Brain microvascular endothelial cell (primary cell): ENCODE measurements at places on chromosomes 11 and 22.

GRCh38 chr11:130531061-130531460 lies 82.6 kb downstream of the ADAMTS15 start:
- DNase-seq = no peak

DNA sequence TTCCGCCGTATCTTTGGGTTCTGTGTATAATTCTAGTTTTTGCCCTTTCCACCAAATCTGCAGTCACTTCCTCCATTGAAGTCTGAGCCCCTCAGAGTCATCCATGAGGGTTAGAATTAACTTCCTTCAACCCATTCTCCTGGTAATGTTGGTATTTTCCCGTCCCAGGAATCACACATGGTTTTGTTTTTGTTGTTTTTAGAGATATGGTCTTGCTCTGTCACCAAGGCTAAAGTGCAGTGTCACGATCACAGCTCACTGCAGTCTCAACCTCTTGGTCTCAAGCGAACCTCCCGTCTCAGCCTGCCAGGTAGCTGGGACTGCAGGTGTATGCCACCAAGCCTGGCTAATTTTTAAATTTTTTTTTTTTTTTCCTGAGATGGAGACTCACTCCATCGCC lies 18.7 kb downstream of the ZBED4 start:
- no peak for DNase-seq

GRCh38 chr22:49010070-49010863 lies 817.4 kb downstream of the BRD1 start:
- DNase-seq = no peak

GRCh38 chr11:119782739-119783072 lies 53.7 kb upstream of the NECTIN1 start:
- peak; percentile 60 for DNase-seq

- DNase-seq = no peak
These were observed 438.4 kb upstream of the CHORDC1 start for GRCh38 chr11:90661233-90661632.

DNA sequence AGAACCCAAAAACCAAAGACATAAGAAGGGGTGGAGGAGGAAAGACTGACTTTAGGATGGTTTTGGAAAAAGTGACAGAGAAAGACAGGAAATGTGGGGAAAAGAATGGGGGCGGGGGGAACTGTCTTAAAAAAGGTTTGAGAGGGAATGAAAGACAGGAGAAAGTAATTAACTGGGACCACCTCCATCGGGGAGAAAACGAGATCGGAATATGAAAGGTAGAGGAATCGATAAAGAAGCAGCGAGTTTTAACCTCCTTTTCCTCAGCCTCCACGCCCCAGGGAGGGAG lies 524 bp downstream of the MTMR2 start:
- DNase-seq = no peak

- no peak for DNase-seq
These were observed 35.0 kb downstream of the TPBGL start for GRCh38 chr11:75275581-75275980.

DNA sequence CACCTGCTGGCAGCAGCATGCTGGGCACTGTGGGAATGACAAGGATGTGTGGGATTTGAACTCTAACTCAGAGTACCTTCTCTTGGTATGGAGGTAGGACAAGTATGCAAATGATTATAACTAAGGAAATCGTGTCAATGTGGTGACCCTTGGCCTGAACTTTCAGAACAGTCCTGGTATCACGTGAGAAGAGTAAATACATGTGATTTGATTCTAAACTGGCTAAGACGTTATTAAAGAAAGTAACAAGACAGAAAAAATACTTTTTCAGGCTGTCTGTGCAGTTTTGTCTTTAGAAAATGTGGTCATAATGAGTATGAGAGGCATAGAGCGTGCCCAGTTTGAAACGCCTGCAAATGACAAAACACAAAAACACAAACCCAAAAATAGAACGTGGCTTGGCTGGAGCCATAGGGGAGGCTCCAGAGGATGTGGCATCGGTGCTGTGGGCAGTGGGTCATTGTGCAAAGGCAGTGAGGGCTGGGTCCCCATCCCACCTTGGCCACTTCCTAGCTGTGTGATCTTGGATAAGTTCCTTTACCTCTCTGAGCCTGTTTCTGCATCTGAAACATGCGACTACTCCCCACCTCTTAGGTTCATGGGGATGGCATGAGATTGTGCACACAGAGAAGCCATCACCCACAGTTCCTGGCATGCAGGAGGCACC lies 18.4 kb upstream of the IL2RB start:
- DNase-seq = no peak

DNA sequence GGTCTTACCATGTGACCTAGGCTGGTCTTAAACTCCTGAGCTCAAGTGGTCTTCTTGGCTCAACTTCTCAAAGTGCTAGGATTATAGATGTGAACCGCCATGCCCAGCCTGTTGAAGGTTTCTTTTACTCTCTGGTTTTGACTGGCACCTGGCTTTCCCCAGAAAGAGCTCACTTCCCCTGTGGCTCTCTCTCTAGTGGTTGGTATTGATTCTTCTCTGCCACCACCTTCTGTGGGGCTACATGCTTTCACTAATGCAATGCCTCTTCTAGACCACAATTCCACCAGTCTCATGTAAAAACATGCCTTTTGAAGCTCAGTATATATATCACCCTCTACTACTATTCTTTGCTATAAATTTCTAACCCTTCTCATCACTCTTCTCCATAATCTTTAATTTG lies 67.2 kb downstream of the CCDC83 start:
- DNase-seq = no peak

DNA sequence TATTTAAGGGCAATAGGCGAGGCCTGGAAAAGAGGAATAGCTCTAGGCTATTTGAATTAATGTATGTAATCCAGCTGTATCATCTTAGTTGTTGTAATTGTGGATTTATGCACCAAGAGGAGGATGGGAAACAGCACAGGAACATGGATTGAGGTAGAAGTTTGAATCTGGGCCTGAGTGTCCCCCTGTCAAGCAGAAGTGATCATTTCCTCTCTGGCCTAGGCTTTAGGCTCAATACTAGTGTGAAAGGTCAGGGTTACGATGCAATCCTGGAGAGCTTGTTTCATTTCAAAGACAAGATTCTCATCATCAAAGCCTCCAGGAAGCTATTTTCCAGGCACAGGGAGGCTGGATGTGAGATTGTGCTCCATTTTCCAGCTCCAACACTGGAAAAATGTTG lies 77.9 kb upstream of the HSD17B12 start:
- DNase-seq = no peak

DNA sequence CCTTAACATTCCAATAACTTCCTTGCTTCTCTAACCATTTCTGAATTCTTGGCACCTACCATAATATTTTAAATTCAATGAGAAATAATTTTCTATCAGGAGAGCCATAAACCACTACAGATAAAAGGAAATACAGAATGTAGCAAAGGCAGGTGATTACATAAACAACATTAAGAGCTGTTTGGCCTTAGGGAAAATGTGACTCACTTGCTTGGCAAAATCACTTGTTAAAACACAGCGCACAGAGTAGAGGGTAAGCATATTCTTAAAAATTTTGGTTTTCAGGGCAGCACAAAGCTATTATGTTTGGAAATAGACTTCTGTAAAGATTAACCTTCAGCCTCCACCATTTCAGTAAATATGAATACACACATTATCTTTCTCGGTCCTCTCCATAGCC lies 26.4 kb downstream of the IZUMO1R start:
- DNase-seq = no peak

GRCh38 chr11:112382561-112382960 lies 121.9 kb upstream of the PLET1 start:
- DNase-seq = no peak

GRCh38 chr11:66473608-66474515 lies 6.4 kb upstream of the DPP3 start:
- no peak for DNase-seq

DNA sequence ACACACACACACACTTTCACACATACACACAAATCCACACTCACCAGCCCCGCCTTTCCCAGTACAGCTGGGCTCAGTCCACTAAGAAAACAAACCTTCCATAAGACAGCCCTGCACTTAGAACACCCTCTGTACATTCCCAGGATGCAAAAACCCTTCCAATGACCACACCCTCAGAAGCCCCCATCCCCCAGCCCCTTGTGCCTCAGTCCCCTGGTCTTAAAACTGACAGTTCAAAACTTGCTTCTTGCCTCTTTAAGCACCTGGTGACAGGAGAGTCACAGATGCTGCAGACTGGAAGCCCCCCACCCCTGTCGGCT lies 23.0 kb downstream of the APLNR start:
- no peak for DNase-seq

- DNase-seq = no peak
These were observed 24.9 kb downstream of the DDX6 start for GRCh38 chr11:118766035-118766434.

DNA sequence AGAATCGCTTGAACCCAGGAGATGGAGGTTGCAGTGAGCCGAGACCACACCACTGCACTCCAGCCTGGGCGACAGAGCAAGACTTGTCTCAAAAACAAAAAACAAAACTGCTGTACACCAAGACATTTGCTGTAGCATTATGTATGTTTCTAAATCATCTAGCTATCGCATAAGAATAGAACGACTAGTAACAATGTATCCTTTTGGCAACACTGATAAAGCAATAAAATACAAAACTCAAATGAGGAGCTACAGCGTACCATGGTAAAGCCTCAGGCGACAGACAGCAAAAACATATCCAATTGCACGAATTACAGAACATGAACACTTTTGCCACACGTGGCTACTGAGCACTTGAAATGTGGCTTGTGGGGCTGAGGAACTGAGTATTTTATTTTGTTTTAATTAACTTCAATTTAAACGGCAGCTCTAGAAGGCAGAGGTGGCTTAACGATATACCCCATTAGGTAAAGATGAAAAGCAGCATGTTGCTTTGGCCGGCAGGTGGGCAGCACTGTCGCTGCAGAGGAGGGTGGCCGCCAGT lies 2.3 kb downstream of the TUBGCP6 start:
- no peak for DNase-seq

DNA sequence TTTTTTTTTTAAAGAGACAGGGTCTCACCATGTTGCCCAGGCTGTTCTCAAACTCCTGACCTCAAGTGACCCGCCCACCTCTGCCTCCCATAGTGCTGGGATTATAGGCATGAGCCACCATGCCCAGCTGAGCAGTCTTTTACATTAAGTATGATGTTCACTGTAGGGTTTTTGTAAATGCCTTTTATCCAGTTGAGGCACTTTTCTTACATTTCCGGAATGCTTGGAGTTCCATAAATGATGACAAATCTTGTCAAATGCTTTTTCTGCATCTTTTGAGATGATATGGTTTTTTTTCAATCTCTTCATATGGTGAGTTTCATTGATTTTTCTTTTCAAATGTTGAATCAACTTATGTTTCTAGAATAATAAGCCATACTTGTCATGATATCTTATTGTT lies 29.4 kb upstream of the CTTN start:
- no peak for DNase-seq

- DNase-seq = no peak
These were observed 2.6 kb upstream of the ATP5MGL start for GRCh38 chr22:42642806-42643633.

GRCh38 chr11:13355191-13355590 lies 77.6 kb downstream of the BMAL1 start:
- no peak for DNase-seq

GRCh38 chr11:73972187-73972586 lies 10.5 kb downstream of the UCP2 start:
- no peak for DNase-seq

DNA sequence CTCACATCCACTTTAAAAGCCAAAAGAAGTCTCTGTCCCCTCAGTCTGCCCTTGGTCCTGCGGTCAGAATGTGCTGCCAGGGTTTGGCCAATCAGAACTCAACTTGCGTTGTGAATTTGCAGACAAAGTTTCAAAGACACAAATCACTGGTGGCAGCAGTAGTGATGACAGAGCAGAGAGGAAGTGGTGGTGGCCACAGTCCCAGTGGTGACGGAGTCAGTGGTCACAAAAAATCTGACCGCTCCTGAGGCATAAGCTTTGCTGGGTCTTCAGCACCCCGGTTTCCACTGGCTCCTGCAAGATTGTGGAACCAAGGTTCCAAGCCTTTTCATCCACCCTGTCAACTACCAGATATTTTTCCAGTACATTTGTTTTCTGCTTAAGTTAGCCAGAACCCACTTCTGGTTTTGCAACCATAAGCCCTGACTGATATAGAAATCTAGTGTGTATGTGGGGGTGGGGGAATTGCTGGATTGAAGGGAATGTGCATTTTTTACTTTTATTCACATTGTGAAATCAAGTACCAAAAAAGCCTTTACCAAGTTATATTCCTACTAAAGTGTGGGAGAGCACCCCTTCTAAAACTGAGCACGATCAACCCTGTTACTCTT lies 112.3 kb downstream of the TMPRSS5 start:
- DNase-seq = no peak

DNA sequence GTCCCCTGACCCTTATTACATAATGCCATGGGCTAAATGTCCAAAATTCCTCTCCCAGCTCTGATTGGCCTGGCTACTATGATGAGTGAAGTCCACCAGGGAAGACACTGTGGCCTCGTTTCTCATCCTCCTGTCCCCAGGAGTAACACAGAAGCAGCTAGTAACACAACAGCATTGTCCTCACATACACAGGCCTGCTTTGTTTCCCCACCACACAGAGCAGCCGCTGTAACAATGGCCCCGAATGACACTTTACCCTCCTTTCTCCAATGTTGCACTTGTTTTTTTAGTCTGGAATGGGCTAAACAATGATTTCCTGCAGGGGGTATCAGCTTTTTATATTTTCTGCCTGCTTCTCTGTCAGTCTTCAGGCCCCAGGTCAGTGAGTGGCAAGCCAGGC lies at the start of gene PRR5L:
Gene PRR5L, plus strand, starts transcription at position 363 of the 400 bp plus-strand sequence. CDS start 104,834 bp downstream, outside the sequence.
- DNase-seq = no peak

GRCh38 chr11:61045271-61045670 lies 57.0 kb upstream of the CD5 start:
- no peak for DNase-seq

DNA sequence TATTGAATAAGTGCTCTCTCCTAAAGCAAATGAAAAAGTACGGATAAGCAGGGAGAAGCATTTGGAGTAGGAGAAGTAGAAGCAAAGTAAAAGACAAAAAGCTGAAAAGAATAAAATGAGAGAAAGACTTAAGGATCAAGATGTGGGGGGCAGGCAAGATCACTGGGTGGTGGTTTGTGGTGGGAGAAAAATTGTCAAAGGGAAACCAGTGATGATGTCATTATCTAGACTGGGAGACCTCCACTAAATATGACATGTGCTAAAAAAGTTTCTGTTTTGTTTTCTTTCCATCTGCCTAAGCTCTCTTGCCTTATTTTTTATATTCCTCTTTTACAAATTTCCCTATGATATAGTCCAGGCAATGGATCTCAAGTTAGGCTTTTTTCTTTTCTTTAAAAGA lies 14.8 kb upstream of the MAML2 start:
- DNase-seq = no peak

- DNase-seq = peak; percentile 79
These were observed 59.0 kb downstream of the CEP57 start for GRCh38 chr11:95849087-95849825.

DNA sequence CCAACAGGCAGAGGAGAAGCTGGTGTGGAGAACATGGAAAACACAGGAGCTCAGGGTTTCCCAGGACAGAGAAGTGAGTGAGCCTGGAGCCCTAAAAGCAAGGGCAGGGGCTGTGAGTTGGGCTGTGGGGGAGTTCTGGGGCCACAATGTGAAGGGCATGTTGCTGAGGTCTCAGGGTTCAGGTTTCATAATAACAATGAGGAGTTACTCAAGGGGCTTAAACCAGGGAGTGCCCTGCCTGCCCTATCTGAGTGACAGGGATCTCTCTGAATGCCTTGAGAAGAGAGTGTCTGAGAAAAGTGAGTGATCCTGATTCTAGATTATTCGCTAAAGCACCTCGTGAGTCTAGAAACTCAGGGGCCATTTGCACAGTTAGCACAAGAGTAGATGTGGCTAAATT lies 129.6 kb downstream of the VPREB1 start:
- no peak for DNase-seq
